Right renal cortex interstitium (tissue), 3 donors: ENCODE measurements at places on chromosomes 3 and 15.
A peak's percentile ranks its signal among the peaks of the same experiment; 100 is the strongest.

GRCh38 chr15:50145451-50145872 lies 26.4 kb upstream of the ATP8B4 start:
- DNase-seq, result peak; percentile 59

DNA sequence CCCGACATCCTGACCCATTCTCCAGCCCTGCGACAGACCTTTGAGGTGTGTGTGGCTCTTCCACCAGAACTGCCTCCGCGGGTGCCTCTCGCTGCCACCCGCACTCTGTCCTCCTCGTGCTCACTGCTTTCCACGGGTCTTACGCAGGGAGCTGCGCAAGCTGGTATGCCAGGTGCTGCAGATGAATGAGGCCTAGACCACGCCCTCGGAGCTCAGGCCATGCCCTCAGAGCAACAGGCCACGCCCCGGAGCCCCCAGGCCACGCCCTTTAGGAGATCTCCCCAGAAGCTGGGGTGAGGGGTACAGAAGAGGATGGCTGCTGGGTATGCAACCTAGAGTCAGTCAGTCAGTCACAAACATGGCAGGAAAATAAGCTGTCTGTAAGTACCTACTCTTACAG lies 300.3 kb downstream of the GABRG3 start:
- DNase-seq, result no peak

DNA sequence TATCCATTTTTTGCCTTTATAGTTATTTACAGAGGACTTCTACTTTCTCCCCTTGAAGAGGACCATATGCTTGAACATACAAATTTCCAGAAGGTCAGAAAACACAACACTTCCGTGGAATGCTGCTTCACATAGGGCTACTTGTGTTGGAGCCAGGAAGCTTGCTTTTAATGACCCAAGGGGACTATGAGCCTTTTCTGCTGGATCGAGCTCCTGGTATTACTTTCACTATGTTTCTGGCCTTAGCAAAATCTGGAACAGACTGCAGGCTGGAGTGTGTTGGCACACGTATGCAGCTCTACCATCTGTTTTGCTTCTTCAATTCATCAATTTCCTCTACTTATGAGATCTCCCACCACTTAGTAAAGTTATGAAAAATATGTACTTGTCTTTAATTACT lies 69.3 kb upstream of the CBLB start:
- peak; percentile 65 for DNase-seq

DNA sequence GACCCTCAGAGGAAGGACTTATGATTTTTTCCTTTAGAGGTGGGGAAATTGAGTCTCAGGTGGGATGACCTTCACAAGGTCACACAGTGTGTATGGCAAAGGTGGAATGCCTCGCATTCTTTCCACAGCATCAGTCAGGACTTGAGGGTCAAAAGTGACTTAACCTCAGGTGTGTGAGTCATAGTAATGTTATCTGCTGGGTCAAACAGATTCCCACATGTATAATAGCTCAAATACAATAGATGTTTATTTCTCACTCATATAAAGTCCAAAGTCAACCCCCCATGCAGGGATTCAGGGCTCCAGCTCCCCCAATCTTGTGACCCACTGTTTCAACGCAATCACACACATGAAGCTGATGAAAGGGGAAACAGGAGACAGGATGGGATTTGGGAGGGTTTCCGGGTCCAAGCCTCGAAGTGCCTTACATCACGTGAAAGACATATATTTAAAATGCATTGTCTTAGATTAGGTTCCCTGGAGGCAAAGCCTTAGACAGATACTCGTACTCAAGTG lies 34.0 kb upstream of the CCDC174 start:
- no peak for DNase-seq

DNA sequence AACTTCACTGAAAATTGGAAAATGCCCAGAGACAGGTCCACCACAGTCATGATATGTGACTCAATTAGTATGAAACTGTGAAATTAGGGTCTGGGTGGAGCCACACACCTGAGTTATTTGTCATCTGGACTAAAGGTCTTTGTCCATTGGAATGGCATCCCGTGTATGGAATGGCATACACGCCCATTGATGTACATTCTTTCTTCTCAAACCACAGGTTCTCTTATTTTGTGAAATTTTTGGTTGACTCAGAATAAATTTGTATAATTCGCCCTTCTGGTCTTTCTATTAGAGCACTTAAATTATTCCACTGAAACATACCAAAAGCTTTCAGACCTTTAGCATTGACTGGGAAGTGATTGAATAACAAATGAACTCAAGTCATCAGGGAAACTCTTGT lies 66.8 kb upstream of the UBE2E1 start:
- DNase-seq, result no peak

DNA sequence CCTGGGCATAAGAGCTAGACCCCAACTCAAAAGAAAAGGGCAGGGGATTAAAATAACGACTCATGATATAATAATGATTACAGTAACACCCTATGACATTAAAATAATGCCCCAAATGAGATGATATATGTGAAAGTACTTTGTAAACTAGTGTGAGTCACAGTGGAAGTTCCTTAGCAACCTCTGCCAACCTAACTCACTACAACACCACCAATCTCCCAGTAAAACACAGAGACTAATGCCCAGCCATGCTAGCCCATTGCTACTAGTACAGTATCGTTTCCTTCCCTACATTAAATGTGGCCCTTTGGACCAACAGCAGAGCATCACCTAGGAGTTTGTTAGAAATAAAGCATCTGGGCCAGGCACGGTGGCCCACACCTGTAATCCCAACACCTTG lies 11.2 kb upstream of the ADAMTS7 start:
- DNase-seq, result no peak

- no peak for DNase-seq
Observed at GRCh38 chr3:152860736-152861135, 25.8 kb downstream of the P2RY1 start.
